ENCODE measurements at places on chromosomes 16 and 17. TPM values are rescaled to one million over a fixed set of nuclear protein-coding genes. Genes with fewer than 3 reads are reported as not detected.

Gene CIITA
- total RNA-seq = not detected

Gene WSCD1
- 3.8 TPM for total RNA-seq

Gene LRRC37A3
- 27.3 TPM for total RNA-seq

Gene HOXB5
- not detected for total RNA-seq

Gene ZNF23
- total RNA-seq = 7.6 TPM

Gene VAT1
- total RNA-seq = 505 TPM

Gene HYDIN
- not detected for total RNA-seq

DNA sequence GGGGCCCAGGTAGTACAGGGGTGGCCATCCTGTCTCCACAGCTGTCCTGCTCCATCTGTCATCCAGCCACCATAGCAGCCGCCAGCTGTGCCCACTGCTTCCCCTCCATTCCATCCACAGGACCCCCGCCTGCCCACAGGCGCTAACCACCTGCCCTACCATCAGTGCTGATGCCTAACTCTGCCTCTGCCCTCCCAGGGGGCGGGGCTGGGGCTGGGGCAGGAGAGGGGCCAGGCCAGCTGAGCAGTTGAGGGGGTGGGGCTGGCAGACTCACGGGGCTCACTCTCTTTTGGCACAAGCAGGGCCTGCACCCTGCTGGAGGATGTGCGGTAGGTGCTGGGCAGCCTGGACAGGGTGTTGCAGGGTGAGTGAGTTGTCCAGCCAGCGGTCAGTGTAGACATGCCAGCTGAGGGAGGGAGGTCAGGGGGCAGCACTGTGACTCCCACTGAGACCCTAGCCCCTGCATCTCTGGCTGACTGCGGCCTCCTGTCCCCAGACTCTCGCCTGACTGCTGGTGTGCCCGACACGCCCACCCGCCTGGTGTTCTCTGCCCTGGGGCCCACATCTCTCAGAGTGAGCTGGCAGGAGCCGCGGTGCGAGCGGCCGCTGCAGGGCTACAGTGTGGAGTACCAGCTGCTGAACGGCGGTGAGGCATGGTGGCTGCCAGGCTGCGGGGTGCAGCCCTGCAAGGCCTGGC is 9.6 kb downstream of the GALK1 start:
- H3K27ac ChIP-seq = peak overlapping the region; percentile 10
- no peaks in the 10 kb centered on the region for H3K27me3 ChIP-seq
- H3K4me1 ChIP-seq = peaks cover 13% of the 10 kb centered on the region
- H3K4me3 ChIP-seq = no peak overlapping the region
- peaks cover 24% of the 10 kb centered on the region for H3K36me3 ChIP-seq

DNA sequence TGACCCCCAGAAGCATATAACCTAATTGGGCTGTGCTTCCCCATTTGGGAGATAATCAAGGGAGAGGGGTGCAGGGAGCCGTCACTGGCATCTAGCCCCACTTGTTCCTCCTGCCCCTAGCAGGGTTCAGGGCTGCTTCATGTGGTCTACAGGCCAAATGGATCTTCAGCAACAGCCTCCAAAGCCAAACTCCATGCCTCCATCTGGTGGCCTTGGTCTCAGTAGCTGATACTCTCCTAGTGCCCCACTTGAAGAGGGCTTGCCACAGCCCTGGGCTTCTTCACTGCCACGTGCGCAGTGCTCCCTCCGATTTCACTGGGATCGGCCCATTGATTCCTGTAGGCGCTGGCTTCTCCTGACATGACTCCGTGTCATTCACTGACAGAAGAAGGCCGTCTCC is 24.6 kb downstream of the LYRM9 start:
- no peak overlapping the region for H3K27ac ChIP-seq
- DNase-seq = no peak
- no peaks in the 10 kb centered on the region for H3K36me3 ChIP-seq

GRCh38 chr16:88292007-88292970 is 90.5 kb upstream of the ZNF469 start:
- H3K36me3 ChIP-seq = no peaks in the 10 kb centered on the region
- H3K4me1 ChIP-seq = no peaks in the 10 kb centered on the region
- no peaks in the 10 kb centered on the region for H3K27me3 ChIP-seq
- H3K27ac ChIP-seq = no peak overlapping the region
- DNase-seq = no peak

DNA sequence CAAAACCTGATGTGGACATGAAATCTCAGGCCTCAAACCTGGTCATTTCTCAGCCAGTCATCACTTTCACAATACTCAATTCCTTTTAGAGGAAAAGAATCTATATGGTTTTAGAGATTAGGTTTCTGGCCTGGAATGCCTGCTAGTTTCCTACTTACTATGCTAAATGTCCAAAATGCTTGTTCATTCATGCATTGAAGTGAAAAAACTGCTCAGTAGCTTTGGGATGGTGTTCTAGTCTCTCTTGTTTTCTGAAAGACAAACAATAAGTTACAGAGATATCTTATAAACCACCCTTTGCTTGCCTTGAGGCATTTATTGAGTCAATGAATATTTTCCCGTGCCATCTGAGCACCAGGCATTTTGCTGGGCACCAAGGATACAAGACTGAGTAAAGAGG is 1146.5 kb upstream of the GOT2 start:
- H3K4me3 ChIP-seq = no peak overlapping the region
- no peaks in the 10 kb centered on the region for H3K27me3 ChIP-seq
- H3K4me1 ChIP-seq = peaks cover 4% of the 10 kb centered on the region
- H3K36me3 ChIP-seq = no peaks in the 10 kb centered on the region

DNA sequence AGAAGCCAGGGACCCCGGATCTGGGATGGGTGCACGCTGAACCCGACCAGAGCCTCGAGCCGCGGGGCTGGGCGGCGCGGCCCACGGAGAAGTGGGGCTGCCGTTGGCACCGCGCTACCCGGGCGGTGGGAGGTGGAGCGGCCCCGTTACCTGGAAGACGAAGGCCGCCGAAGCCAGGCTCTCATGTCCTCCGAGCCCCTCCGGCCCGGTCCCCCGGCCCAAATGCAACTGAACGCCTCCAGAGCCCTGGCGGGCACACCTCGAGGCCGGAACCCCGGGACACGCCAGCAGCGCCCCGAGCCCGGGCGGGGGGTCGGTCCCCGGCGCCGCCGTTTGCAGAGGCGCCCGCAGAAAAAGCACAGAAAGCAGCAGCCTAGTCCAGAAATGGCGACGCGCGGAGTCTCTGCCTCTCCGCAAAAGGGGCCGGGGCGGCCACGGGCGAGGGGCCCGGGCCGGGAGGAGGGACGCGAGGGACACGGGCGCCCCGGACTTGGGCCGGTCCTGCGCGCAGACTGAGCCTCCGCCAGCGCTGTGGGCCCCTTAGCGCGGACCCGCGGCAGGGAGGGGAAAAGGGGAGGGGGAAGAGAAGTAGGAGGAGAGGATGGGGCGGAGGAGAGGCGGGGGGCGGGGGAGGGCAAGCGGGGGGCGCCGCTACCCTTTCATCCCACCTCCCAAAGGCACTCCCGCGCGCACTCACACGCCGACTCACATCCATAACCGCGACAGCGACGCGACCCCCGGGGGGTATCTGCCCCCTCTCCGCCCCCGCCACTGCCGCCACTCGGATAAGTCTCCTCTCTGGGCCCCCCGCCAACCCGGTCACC is 1.4 kb downstream of the AXIN2 start:
- no peaks in the 10 kb centered on the region for H3K27me3 ChIP-seq
- H3K27ac ChIP-seq = no peak overlapping the region
- H3K4me1 ChIP-seq = peaks cover 30% of the 10 kb centered on the region
- no peak for DNase-seq

- no peaks in the 10 kb centered on the region for H3K27me3 ChIP-seq
- no peak for DNase-seq
- H3K4me3 ChIP-seq = no peak overlapping the region
- peaks cover 10% of the 10 kb centered on the region for H3K4me1 ChIP-seq
These were observed 23.1 kb downstream of the STAT5A start for GRCh38 chr17:42311240-42312034.

DNA sequence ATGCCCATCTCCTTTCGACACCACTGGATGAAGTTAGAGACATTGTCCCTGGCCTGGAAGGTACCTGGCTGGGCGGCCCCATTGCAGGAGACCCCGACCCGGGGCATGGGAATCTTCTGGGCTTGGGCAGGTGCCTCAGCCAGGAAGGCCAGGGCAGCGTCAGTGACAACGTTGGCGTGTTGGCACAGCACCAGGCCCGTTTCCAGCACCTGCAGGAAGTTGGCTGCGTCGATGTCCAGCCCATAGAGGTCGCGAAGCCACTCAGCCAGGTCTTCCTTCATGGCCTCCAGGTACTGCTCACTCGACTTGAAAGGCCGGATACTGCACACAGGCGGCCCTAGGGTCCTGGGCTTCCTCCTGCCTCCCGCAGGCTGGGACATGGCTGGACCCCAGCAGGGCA is 568 bp downstream of the GAS2L2 start:
- H3K4me1 ChIP-seq = peaks cover 7% of the 10 kb centered on the region
- H3K4me3 ChIP-seq = no peak overlapping the region
- H3K36me3 ChIP-seq = no peaks in the 10 kb centered on the region

GRCh38 chr16:68263559-68264127 is 683 bp upstream of the SLC7A6 start:
- peaks cover 6% of the 10 kb centered on the region for H3K36me3 ChIP-seq
- H3K27ac ChIP-seq = peak overlapping the region; percentile 99
- no peaks in the 10 kb centered on the region for H3K27me3 ChIP-seq
- H3K4me1 ChIP-seq = peaks cover 27% of the 10 kb centered on the region
- no peak for DNase-seq

DNA sequence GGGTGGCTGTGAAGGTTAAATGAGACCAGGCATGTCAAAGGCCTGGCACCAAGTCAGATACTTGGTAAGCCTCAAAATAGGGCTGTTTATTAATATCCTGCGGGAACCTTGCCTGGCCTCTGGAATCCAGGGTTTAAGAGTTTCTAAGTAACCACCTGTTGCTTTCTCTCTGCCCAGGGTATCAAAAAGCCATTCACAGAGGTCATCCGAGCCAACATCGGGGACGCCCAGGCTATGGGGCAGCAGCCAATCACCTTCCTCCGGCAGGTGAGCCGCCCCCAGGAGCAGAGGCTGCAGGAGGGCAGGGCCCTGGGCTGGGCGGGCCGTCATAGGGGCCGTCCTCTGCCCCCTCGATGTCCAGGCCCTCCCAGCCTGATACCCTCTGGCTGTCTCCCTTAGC is 13.3 kb downstream of the GPT2 start:
- H3K4me3 ChIP-seq = no peak overlapping the region
- peaks cover 30% of the 10 kb centered on the region for H3K4me1 ChIP-seq
- H3K27ac ChIP-seq = no peak overlapping the region
- no peaks in the 10 kb centered on the region for H3K27me3 ChIP-seq
- H3K36me3 ChIP-seq = peaks cover 18% of the 10 kb centered on the region

DNA sequence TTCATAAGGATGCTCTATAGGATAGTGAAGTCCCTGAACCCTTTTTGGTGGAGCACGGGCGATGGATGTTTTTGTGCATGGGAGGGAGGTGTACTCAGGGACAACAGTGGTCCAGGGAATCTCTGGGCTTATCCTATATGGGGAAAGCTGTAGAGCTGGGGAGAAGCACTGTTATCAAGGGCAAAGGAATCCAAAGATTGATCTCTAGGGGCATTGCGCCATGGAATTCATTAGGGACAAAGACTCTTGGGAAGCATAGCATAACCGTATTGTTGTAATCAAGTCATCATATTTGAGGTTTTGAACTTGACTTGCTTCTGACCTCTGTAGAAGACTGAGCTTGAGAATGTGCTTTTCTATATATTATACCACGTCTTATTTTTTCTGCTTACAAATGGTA is 172.9 kb upstream of the ZFHX3 start:
- H3K27ac ChIP-seq = no peak overlapping the region
- H3K4me3 ChIP-seq = no peak overlapping the region
- no peaks in the 10 kb centered on the region for H3K4me1 ChIP-seq
- H3K27me3 ChIP-seq = peaks cover 13% of the 10 kb centered on the region
- peaks cover 1% of the 10 kb centered on the region for H3K36me3 ChIP-seq
- DNase-seq = no peak

- peaks cover 69% of the 10 kb centered on the region for H3K27me3 ChIP-seq
- peaks cover 5% of the 10 kb centered on the region for H3K4me1 ChIP-seq
- no peak for DNase-seq
- H3K4me3 ChIP-seq = no peak overlapping the region
- H3K27ac ChIP-seq = no peak overlapping the region
- H3K36me3 ChIP-seq = no peaks in the 10 kb centered on the region
These were observed 29.9 kb downstream of the SMARCE1 start for GRCh38 chr17:40617678-40618240.

GRCh38 chr17:75504347-75505151 is 10.8 kb downstream of the CASKIN2 start:
- no peak overlapping the region for H3K27ac ChIP-seq
- H3K27me3 ChIP-seq = no peaks in the 10 kb centered on the region
- peaks cover 11% of the 10 kb centered on the region for H3K4me1 ChIP-seq
- no peak overlapping the region for H3K4me3 ChIP-seq

DNA sequence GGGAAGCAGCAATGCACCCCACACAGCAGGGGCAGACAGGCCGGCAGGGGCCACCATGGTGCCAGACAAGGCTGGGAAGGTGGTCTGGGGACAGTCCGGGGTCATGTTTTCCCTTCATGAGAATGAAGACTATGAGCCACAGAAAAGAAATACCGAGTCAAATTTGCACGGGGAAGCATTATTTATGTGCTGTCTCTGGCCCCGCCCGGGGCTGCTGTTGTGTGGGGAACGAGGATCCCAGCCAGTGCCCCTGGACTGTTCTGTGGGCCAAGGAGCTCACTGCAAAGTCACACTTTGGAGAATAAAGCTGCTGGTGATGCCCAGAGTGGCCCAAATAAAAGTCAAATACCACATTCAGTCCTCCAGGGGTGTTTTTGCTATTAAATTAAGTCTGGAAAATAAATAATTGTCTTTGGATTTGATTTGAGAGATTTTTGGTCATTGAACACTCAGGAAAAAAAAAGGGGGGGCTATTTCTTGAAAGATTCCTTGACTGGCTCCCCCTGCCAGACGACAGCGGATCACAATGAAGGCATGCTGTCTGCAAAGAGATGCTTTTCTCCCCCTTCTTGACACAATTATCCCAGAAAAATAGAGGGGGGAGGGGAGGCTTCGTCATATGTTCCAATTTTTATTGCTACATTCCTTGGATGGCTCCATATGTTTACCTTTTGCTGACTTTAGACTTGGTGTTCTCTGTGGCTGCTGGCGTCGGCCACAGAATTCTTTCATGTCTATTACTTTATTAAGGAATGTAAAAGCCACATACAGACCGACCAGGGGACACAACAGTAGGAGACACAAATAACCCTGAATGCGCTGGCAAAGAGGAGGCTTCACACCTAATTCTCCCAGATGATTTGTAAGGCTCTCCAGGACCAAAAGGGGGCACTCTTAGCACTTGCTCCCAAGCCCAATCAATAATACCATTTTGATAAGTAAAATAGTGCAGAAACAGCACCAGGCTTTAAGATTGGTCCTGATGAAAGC is 27.1 kb upstream of the ANKFN1 start:
- no peaks in the 10 kb centered on the region for H3K4me1 ChIP-seq
- no peak for DNase-seq
- no peaks in the 10 kb centered on the region for H3K36me3 ChIP-seq
- H3K27me3 ChIP-seq = no peaks in the 10 kb centered on the region
- H3K4me3 ChIP-seq = no peak overlapping the region

All from osteocyte (in vitro differentiated cells).